Activated naive CD4-positive, alpha-beta T cell treated with anti-CD3 and anti-CD28 coated beads for 36 hours (primary cell): ENCODE measurements at places on chromosomes 12 and 14.

GRCh38 chr12:53053218-53054111 lies 3.6 kb downstream of the TNS2 start:
- DNase-seq, result peak; percentile 79

DNA sequence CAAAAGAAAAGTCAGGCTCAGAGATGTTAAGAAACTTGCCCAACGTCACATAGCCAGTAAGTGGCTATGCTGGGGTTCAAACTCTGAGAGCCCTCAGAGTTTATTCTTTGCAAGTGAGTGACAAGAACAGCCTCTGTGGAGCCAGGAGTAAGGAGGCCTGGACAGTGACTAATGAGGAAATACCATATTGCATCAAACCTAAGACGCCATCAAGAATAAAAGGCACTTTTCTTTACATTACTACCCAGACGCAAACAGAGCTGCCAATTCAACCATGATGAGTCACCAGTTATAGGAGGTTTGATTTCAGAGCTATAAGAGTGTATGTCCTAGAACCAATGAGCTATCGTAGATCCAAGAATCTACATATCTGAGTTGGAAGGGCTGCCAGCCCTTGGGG lies 9.4 kb downstream of the TNFRSF1A start:
- DNase-seq, result no peak

DNA sequence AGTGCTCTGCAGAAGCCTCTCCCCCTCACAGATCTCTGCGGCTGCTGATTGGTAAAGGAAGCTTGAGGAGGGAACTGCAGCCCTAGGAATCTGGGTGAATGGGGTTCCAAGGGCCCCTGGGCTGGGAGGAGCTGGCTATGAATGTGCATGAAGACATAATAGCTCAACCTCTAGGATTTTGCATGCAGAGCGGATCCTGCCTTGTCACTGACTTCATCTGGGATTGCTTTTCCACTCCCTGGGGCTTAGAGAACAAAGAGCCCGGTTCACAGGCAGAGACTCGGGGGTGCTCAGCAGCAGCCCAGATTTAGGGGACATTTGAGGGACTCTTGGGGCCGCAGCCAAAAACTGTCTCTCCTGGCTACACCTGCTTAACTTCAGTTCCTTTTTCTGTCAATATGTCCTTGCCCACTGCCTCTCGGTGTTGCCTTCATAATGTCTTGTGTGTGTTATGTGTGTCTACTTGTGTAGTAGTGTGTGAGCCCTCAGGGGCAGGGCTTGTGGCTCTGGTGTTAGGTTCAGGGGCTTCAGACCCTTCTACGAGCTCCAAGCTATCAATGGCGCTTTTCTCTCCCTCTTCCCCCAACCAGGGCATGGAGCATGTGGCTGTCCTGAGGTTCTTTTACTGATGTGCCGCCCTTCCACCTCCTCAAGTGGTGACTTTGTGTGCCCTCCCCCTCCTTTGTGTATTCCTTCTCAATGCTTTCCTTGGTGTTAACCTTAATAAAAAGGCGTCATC lies 1.9 kb downstream of the CCDC184 start:
- no peak for DNase-seq

GRCh38 chr14:74627076-74627475 lies 15.0 kb upstream of the LTBP2 start:
- DNase-seq, result no peak

GRCh38 chr14:64123241-64123822 lies 170.8 kb downstream of the ESR2 start:
- DNase-seq, result no peak

DNA sequence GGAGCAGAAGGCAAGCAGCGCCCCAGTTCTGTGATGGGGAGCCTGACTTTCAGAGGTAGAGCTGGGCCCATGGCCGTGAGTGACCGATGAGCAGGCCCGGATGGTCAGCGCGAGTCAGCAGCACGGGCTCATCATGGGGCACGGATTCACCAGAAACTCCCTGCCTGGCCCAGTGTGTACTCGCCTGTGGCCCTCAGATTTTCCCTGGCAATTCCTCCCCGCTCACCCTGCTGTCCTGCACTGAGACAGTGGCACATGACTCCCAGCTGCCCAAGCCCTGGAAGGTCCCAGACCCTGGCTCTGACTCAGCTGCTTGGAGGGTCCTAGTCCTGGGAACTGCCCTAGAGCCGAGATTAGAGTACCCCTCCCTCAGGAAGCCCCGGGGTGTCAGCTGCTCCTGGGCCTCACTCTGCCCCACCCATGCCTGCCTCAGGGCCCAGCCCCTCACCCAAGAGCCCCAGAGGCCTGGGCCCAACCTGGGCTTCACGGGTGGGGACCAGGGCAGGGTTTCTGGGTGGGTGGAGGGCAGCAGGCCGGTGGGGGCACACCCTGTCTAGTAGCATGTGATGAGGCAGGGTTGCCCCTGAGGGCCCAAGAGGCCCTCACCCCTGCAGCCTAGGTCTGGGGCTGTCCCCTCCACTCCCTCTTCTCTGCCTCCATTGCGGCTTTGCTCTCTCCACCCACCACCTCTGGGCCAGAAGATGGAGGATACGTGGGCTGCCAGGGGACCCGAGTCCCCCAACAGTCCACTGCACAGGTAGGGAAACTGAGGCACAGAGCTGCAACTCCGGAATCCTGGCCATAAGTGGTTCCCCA lies 8.4 kb downstream of the TRMT61A start:
- no peak for DNase-seq
